Fibroblast of villous mesenchyme (primary cell): ENCODE measurements at places on chromosomes 1 and 21. TPM values are rescaled to one million over a fixed set of nuclear protein-coding genes. Genes with fewer than 3 reads are reported as not detected.
A peak's percentile ranks its signal among the peaks of the same experiment; 100 is the strongest.

GRCh38 chr1:156951371-156951770 is 30.9 kb downstream of the LRRC71 start:
- DNase-seq: no peak

GRCh38 chr1:26608895-26609294 is 79.3 kb downstream of the RPS6KA1 start:
- DNase-seq: peak; percentile 11

GRCh38 chr1:207950750-207951149 is 39.8 kb upstream of the CD34 start:
- no peak for DNase-seq

GRCh38 chr1:181141431-181141910 is 53.0 kb downstream of the IER5 start:
- peak; percentile 36 for DNase-seq

GRCh38 chr1:160216301-160216700 is 11.1 kb downstream of the PEA15 start:
- DNase-seq: no peak

DNA sequence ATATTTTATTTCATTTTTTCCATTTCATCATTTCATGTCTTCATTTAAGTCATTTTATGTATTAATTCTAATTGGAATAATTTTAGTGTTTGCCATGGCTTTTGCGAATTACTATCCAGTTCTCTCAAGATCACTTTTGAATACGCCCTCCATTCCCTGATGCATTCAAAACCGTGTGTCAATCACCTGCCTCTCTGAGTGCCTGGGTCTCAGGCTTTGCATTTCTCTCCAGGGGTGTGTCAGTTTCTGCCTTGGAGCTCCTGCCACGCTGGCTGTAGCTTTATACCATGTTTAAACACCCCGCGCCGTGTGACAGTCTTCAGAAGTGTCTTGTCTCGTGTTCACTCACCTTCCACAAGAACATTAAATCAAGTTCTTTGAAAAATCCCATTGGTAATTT is 7.4 kb upstream of the DNMT3L start:
- DNase-seq: no peak

DNA sequence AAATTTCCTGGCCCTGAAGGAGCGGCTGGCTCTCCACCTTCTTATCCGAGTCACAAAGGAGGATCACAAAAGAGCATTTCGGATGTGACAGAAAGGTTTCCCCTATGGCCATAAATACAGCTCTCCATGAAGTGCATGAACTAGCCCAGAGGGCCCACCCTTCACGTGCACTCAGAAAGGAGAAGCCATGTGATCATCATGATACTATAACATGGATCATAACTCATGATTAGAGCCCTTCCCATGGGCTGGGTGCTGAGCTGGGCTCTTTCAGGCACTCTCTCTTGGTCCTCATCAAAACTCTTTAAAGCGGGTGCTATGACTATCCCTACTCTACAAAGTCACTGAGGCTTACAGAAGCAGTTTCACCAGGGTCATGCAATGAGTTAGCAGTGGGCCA is 135.0 kb downstream of the PTPRU start:
- no peak for DNase-seq

GRCh38 chr21:45441431-45442255 is 36.7 kb downstream of the COL18A1 start:
- no peak for DNase-seq

The TUFT1 gene
- total RNA-seq: 16.8 and 32.8 TPM in 2 replicates

GRCh38 chr1:11413986-11414391 is 65.0 kb upstream of the DISP3 start:
- no peak for DNase-seq

DNA sequence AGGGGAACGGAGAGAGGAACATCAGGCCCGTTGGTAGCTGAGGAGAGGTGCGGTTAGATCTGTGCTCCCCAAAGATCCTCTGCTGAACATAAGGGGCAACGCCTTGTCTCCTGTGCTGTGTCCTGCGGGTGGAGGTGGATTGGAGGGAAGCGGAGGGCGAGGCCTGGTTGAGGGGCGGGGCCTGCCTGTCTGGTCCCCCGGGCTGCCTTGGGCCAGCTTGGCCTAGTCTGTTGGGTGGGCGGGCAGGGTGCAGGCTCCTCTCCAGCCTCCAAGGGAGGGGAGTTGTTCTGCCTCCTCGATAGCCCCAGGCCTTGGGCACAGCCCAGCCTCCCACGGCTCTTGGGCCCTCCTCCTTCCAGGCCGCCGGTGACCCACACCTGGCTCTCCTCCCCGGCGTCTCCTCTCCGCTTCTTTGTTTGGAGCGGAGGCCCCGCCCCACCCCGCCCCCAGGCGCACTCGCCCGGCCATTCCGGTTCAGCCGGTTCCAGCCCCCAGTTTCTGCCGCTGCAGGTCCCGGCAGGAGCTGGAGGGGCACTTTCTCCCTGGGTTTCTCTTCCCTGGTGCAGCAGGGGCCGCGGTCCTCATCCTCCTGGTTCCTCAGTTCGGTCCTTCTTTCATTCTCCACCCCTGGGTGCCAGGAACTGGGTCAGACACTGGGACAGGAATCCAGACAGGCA is 19.4 kb downstream of the PTPRF start:
- no peak for DNase-seq

DNA sequence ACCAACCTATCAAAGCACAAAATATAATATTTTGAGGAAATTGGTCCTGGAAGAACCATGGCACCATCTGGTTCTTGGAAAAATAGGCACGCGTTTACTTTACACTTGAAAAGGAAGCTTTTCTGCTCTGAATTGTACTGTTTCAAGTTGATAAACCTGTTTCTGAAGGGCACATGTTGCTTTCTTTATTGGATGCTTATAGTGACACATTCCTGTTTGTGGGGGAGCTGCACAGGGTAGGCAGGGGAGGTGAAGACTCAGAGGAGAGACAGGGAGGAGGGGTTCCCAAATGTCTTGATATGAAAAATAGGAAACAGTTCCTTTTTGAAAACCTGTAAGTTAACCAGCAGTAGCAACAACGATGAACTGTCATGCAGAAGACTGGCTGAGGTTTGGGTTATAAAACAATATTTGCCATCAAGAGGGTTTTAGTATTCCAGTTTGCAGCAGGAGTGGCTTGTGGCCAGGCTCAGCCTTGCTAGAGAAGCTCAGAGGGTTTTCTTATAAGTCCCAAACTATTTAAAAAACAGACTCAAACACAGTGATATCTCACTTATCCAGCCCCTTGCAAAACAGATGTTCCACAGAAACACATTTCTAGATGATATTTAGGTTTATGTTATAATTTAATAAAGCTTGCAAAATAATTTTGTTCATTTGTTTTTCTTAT is 127.0 kb upstream of the MROH9 start:
- DNase-seq: no peak

- peak; percentile 84 for DNase-seq
Observed at GRCh38 chr1:23384312-23385058, 14.8 kb upstream of the ZNF436 start.

The ETV3L gene
- total RNA-seq: not detected in 2 replicates

DNA sequence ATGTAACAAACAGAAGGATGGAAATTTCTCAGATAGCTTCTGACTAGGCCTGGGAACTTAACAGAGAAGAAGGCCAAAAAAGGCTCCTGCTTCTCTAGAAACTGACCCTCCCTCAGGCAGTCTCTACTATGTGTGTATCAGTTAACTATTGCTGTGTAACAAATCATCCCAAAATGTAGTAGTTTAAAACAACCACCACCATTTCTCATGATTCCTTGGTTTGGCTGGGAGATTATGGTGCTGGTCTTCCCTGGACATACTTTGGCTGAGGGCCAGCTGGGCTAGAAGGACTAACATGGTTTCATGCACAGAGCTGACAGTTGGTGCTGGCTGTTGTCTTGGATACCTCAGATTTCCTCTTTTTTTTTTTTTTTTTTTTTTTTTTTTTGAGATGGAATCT is 26.2 kb upstream of the CNN3 start:
- no peak for DNase-seq

The ATP1A4 gene
- total RNA-seq: not detected in 2 replicates

GRCh38 chr21:45698493-45699184 is 55.1 kb downstream of the PCBP3 start:
- peak; percentile 85 for DNase-seq

GRCh38 chr1:161080441-161081405 is 8.6 kb downstream of the NECTIN4 start:
- peak; percentile 48 for DNase-seq

DNA sequence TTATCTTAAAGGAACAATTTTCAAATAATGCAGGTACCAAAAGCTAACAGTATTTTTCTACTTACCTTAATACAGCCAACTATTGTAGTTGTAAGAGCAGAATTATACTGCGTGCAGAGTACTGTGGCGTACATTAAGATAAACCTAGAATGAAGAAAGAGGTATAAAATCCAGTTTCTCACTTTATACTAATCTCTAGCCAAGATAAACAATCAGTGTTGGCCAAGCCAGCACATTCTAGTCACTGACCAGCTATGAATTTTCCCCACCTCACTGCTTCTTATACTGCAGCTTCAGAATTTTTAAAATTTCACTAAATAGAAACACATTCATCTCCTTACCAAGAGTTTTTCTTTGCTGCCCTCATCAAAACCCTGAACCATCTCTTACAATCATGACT is 33.6 kb downstream of the SLC35D1 start:
- no peak for DNase-seq

The CDK18 gene
- 1.6 and 2.2 TPM in 2 replicates for total RNA-seq

DNA sequence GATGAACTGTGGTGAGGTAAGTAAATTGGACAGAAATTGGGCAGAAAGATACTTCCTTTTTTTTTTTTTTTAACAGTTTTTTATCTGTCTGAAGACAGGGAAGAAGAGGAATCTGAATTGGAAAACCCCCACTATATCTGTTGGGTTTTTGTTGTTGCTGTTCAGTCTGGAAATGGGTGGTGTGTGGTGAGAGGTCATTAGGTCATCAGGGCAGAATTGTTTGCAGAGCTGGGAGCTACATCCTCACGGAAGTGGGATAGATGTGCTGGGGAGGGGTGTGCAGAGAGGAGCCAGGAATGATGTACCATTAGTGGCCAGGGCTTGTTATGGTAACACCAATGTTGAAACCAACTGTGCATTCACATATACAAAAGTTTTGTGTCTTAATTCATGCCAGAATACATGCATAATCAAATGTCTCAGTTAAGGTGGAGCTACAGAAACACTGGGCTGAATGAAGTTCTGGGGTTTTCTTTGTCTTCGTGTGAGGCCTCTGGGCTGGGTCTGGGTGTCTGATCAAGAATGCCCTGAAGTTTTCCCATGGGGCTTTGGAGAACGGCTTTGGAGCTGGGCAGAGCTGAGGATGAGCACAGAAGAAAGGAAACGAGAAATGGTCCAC is 12.4 kb downstream of the USP25 start:
- no peak for DNase-seq

DNA sequence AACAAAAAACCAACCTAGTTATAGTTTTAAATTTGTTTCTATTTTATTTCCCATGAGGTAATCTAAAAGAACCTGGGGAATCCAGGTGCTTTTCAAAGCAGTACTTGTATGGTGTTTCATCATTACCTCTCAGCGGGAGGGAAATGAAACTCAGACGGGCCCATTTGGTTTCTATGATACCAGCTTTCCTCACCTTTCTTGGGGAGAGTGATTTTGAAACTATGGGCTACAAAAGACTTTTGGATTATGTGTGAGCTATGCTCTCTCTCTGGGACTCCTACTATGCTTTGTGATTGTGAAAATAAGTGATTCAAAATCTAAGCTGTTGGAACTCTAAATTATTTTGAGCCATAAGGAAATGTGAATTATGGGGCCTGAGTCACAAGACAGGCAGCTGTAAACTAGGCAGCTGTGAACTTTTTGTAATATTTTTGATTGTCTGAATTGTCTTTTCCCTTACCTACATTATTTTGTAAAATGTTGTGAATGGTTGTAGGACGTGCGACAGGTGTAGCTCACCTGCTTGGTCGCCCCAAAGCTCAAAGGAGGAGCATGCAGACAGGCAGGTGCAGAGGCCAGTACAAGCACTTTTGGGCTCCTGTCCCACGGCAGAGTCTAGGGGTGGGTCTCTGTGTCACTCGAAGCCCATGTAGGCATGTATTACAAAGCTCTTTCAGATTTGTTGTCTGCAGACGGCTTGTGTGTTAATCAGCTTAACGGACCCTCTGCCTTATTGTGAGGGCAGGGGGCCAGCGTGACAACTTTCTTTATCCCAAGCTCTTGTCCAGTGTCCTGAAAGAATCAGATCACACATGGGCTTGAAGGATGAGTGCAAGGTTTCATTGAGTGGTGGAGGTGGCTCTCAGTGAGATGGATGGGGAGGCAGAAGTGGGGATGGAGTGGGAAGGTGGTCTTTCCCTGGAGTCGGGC is 64.8 kb upstream of the BACH1 start:
- DNase-seq: no peak

- no peak for DNase-seq
Observed at GRCh38 chr21:42456457-42456856, 39.6 kb downstream of the RSPH1 start.

- peak; percentile 55 for DNase-seq
Observed at GRCh38 chr1:2276803-2277580, 48.9 kb downstream of the SKI start.

The GRIK3 gene
- total RNA-seq: not detected in 2 replicates

- peak; percentile 57 for DNase-seq
Observed at GRCh38 chr1:110084227-110085078, 14.0 kb upstream of the ALX3 start.

DNA sequence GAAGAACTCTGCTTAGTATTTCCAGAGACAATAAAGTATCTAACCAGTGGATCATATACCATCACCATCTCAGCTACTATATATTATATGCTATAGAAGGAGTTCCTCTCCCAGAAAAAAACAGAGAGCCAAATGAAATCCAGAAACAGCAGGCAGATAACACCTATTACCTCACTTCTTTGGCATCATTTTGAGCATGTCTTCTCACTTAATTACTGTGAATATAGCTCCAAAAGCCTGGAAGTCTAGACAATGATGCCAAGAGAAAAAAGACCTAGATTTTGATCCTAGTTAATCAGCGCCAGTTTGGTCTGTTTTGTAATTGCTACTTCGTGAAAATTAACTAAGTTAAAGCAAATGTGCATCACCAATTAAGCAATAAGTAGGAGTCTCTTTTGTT is 131.3 kb downstream of the EIF4G3 start:
- peak; percentile 25 for DNase-seq

The LINGO4 gene
- not detected in 2 replicates for total RNA-seq

- peak; percentile 16 for DNase-seq
Observed at GRCh38 chr1:78913950-78914349, 92.6 kb downstream of the ADGRL4 start.

The CYP4Z1 gene
- not detected in 2 replicates for total RNA-seq

DNA sequence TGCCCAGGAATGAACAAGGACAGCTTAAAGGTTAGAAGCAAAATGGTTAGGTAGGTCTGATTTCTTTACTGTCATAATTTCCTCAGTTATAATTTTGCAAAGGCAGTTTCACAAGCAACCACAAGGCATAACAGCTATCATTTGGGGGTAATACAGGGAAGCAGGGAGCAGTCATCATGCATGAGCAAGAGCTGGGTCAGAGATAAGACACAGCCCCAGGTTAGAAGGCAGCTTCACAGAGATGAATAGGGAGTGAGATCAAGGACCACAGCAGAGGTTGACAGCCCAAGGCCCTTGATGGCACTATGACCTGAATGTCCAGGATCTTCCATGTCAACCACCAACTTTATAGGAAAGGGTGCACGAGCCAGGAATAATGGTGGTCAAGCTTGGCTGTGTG is 9.0 kb upstream of the CSRP1 start:
- no peak for DNase-seq

DNA sequence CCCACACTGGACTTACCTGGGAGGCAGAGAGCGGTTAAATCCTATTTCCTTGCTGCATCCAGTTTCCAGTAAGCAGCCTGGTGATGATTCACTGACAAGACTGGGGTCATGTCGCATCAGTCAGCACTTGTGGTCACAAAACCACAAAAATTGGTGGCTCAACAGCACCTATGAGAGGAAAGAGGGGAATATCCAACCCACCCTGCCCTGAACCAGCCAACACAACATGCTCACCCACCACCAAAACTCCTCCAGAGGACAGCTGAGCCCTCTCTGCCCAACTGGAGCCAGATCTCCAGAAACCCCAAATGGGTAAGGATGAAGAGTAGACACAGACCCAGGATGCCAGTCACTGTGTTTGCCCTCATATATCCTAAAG is 64.0 kb downstream of the CD46 start:
- peak; percentile 30 for DNase-seq
